Stimulated activated CD8-positive, alpha-beta memory T cell treated with anti-CD3 and anti-CD28 coated beads, Interleukin-2, amount 100 ng/mL, for 1 hour (primary cell): ENCODE measurements at places on chromosomes 13 and 19.
A peak's percentile ranks its signal among the peaks of the same experiment; 100 is the strongest.

DNA sequence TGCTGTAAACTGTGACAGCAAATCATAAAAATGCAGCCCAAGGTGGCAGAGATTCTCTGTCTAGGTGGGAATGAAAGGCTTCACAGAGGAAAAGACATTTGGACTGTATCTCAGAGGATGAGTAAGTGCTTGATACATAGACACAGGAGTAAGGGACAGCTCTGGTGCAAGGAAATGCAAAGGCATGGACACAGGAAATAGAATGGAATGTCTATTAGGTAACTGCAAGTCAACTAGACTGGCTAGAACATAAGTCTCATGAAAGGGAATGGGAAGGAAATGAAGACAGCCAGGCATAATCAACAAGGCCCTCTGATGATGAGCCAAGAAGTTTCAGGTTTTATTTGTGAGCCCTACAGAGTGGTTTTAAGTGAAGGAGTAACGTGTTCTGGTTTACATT, 321.7 kb downstream of the SUCLA2 start:
- no peak for DNase-seq

GRCh38 chr13:20118268-20119140, 42.3 kb downstream of the GJA3 start:
- peak; percentile 29 for DNase-seq

GRCh38 chr13:34993470-34993869, 51.4 kb downstream of the NBEA start:
- DNase-seq, result no peak

GRCh38 chr19:36043952-36044351, 10.1 kb downstream of the THAP8 start:
- no peak for DNase-seq

DNA sequence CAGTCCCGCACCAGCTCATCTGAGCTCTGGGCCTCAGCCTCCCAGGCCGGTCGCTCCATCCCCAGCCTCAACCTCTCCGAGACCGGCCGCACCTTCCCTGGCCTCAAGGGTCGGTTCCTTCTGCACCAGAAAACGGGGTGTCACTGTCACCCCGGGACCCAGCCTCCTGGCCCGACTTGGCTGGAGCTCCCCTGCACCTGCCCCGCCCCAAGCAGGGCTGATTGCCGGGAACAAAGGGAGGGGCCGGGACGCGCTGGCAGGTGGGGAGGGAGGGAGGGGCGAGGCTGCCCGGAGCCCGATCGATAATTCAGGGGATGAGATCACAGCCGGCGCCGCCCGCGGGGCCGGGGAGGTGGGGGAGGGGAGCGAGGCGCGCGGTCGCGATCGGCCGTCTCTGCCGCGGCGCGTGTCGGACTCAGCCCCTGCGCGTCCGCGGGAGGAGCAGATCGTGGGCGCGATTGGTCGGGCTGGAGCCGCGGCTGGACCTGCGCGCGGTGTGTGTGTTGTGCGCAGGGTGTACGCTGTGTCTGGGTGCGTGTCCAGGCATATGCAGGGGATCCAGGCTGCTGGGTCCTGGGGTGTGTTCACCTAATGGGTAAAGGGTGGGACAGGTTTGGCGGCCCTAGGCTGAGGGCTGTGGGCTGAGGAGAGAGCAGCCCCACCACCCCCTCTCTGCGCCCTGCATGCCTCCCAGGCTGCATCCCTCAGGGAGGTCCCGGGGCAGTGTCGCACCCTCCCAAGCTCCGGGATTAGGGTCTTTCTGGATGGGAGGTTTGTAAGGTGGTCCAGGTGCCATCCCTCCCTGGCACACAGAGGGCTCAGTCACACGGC, 1.1 kb upstream of the SHC2 start:
- no peak for DNase-seq

GRCh38 chr13:48266701-48267639, 34.0 kb downstream of the ITM2B start:
- DNase-seq, result no peak

- DNase-seq, result peak; percentile 20
Observed at GRCh38 chr19:8515317-8515716, 1.4 kb upstream of the ZNF414 start.

DNA sequence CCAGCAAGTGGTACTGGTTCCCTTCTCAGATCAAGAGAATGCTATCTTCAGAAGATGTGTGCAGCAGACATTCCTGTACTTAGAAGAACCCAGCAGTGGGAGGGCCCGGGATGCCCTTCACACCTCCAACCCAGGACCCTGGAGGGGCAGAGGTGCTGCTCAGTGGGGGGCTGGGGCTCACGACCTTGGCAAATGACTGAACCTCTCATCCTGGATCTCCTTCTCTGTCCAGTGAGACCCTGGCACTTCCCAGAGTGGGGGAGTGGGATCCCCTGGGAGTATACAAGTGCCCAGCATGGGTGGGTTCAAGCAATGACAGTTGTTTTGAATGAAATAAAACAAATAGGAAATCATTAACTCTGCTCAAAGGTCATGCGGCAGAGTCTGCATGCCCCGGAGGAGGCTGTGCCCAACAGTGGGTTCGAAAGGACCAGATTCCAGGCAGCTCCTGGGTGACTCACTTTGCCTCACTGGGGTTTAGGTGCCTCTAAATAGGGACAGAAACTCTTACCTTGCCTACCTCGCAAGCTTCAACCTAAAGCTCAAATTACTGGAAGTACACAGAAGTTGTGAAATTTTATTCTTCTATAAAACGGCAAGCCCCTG, 26.9 kb downstream of the GGACT start:
- no peak for DNase-seq

GRCh38 chr13:73952648-73953047, 181.6 kb downstream of the KLF12 start:
- no peak for DNase-seq

GRCh38 chr13:36431204-36432105, 840 bp upstream of the CCNA1 start:
- DNase-seq, result no peak

DNA sequence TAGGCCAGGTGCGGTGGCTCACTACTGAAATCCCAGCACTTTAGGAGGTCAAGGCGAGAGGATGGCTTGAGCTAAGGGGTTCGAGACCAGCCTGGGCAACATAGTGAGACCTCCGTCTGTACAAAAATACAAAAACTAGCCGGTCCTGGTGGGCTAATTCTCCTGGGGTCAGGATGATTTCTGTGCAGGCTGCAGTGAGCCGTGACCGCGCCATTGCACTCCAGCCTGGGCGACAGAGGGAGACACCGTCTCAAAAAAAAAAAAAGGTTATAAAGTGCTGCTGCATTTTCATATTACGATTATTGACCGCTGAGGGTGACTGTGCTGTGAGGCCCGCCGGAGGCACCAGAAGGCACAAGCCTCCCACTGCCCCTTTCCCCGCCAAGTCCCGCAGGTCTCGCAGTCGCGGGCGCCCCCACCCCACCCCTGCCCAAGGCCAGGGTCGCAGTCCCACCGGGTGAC, 477 bp upstream of the PLEKHF1 start:
- no peak for DNase-seq

- no peak for DNase-seq
Observed at GRCh38 chr13:112120031-112120373, 53.1 kb downstream of the SOX1 start.

DNA sequence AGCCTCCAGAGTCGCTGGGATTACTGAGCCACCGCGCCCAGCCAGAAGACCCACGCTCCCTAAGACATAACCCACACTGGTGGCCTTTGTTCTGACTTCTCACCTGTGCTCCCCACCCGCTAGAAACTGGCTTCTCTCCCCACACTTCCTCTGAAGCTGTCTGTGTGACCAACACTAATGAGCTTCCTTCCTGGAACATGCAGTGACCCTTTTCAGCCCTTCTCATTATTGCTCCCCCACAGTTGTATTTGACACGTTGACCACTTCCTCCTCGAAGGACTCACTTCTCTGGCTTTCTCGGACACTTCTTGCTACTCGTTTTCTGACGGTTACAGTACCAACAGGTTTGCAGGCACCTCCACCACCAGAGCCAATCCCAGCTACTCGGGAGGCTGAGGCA, 10.9 kb downstream of the NCR1 start:
- no peak for DNase-seq
